ENCODE measurements at places on chromosomes 4 and X.

DNA sequence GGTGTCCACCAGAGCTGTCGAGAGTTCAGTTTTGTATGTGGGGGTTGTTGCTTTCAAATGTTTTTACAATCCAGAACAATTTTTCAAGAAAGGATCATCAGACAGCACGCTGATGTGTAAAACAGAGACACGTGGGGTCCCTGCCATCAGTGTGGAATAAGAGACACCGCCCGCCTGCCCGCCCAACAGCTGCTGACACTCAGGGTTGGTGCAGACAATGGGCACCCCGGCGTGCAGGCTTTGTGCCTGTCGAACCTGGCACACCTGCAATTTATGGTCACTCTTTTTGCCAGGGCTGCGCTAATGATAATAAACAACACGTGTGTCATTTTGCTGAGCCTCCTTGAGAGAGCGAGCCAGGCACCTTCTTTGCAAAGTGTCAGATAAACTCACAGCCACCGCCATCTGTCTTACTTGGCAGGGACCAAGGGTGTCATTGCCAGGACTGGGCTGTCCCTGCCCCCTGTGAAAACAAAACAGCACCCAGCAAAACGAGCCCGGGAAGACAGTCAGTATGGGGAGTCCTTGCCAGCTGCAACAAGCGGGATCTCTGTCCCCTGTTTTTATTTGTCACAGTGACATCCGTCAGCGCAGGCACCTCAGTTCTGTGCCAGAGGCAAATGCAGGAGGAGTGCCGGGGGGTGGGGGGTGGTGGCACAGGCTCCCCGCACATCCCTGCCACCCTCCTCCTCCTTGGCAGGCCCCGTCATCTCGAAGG, 69.1 kb downstream of the PSAPL1 start:
- no peak for DNase-seq

- DNase-seq = no peak
Observed at GRCh38 chr4:37867102-37867501, 23.8 kb upstream of the TBC1D1 start.

DNA sequence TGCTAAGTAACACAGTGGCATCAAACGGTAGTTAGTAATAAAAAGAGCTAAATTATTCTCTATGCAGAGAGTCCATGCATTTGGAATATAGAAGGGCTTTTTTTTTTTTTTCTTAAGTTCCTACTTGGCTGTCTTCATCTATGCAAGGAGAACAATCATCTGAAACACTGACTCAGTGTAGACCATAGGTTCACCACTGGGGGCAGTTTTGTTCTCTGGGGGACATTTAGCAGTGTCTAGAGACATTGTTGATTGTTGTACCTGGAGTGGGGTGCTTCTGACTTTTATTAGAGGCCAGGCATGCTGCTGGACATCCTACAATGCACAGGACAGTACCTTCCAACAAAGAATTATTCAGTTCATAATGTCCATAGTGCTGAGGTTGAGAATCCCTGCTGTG, 41.2 kb downstream of the TMA16 start:
- no peak for DNase-seq

- DNase-seq = no peak
Observed at GRCh38 chr4:41686893-41687292, 61.6 kb downstream of the PHOX2B start.

DNA sequence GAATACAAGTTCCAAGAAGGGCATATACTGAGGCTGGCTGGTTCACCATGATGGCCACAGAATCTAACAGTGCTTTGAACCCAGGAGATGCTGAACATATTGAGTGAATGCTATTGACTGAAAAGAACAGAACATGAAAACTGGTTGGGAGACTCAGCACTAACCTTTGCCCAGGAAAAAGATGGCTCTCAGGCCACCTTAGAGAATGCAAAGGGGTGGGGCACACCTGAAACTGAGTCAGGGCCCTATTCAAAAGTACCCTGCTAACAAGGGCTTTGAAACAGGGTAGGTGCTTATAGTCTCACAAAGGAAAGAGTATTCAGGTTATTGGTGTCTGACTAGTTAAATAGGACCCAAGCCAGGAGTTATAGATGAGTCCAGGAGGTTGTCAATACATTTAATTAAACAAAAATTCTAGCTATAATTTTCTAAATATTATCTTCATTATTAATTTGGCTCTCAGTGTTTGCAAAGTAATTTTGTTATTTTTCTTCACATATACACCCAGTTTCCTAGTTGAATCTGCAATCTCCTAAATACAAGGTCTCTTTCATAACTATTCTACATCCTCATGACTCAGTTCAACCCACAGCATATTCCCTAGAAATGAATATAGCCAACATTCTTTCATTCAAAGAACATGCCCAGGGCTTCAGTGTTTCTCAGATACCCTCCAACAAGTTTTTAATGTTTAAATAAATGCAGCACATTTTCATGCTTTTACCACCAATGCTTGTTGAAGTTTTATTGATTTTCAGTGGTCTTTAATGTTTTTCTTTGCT, 144.2 kb upstream of the RAPGEF2 start:
- DNase-seq = no peak

DNA sequence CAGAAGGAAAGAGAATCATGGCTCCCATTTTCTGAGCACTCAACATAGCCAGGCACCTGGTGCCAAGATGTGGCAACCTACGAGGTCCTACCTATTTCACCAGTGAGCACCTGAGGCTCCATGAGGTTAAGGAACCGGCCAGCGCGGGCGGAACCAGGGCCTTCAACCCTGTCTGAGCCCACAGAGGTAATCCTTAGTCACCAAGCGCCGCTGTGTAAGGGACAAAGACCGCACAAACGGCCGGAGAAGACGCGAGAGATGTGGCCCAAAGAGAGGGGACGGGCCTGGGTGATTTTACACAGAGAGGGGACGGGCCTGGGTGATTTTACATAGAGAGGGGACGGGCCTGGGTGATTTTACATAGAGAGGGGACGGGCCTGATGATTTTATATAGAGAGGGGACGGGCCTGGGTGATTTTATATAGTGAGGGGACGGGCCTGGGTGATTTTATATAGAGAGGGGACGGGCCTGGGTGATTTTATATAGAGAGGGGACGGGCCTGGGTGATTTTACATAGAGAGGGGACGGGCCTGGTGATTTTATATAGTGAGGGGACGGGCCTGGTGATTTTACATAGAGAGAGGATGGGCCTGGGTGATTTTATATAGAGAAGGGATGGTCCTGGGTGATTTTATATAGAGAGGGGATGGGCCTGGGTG, 114.2 kb downstream of the SMIM20 start:
- DNase-seq = no peak
